ENCODE measurements at places on chromosomes 2 and 18.
A peak's percentile ranks its signal among the peaks of the same experiment; 100 is the strongest.

- DNase-seq: no peak
Observed at GRCh38 chr2:217153510-217153909, 293.6 kb upstream of the TNP1 start.

- DNase-seq: no peak
Observed at GRCh38 chr18:61535401-61535800, 202.2 kb downstream of the CDH20 start.

- no peak for DNase-seq
Observed at GRCh38 chr2:80407377-80407776, 102.8 kb upstream of the LRRTM1 start.

DNA sequence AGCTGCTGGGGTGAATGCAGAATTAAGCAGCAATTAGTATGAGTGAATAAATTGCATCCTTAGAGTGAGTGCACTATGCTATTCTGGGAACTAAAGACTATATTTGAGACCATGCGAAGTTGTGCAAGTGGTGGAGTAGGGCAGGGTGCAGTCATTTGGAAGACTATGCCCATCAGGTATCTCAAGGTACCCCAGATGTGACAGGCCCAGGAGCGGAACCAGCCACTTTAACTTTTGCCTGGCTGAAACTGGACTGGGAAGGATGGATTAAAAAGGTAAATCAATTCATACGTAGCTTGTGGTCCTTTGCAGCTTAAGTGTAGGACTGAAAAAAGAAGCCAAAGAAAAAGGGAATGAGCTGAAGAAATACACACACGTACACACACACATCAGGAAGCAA lies 1.7 kb downstream of the KYNU start:
- no peak for DNase-seq

- DNase-seq: peak; percentile 91
Observed at GRCh38 chr2:104849618-104850141, 4.2 kb upstream of the POU3F3 start.

DNA sequence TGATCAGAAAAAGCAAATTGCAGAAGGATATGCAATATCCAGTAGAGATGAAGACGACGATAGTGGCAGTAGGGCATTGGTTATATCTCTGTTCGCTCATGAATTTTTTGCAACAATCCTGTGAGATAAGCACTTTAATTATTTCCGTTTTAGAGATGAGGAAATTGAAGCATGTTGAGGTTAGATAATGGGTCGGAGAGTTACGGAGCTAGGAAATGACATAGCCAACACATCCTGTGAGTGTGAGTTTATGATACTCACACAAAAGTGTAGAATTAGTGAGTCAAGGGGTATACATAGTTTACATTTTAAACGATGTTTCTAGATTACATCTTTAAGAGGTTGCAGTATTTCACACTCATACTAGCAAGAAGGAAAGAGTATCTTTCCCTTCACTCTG lies 123.1 kb upstream of the ARL4C start:
- DNase-seq: no peak

Data from eye (tissue), 1 donor.